ENCODE measurements at places on chromosomes 5 and 9. TPM values are rescaled to one million over a fixed set of nuclear protein-coding genes. Genes with fewer than 3 reads are reported as not detected.

AIF1L gene
- total RNA-seq, result 0.42 TPM

ZNF474 gene
- total RNA-seq, result 0.30 TPM

FBLL1 gene
- not detected for total RNA-seq

NLN gene
- total RNA-seq, result 10.0 TPM

All from activated naive CD8-positive, alpha-beta T cell treated with anti-CD3 and anti-CD28 coated beads, Interleukin-2, amount 10 ng/mL, durations not matched to agents 7 days and 5 days (primary cell).